Endothelial cell (in vitro differentiated cells): ENCODE measurements at places on chromosomes 5 and 9. TPM values are rescaled to one million over a fixed set of nuclear protein-coding genes. Genes with fewer than 3 reads are reported as not detected.
A peak's percentile ranks its signal among the peaks of the same experiment; 100 is the strongest.

PCDHB5 gene
- 7.8 TPM for total RNA-seq

DNA sequence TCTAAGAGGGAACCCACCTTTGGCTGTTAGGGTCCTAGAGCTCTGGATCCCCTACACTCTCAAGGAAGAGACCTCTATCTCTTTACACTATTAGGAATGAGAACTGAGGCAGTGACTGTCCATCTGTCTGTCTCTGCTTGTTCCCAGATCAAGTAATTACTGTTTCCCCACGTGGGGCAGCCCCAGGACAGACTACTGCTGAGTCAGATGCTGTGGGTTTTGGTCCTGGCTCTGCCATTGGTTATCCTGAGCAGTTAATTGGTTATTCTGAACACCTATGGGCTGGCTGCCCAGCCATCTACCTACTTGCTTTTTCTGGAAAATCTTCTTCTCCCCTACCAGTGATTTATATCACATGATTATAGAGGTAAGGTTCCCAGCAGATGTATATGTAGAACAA is 33.3 kb downstream of the FBXO10 start:
- peaks cover 16% of the 10 kb centered on the region for H3K36me3 ChIP-seq
- no peak overlapping the region for H3K4me3 ChIP-seq
- H3K27me3 ChIP-seq, result peaks cover 4% of the 10 kb centered on the region
- no peak for DNase-seq

DNA sequence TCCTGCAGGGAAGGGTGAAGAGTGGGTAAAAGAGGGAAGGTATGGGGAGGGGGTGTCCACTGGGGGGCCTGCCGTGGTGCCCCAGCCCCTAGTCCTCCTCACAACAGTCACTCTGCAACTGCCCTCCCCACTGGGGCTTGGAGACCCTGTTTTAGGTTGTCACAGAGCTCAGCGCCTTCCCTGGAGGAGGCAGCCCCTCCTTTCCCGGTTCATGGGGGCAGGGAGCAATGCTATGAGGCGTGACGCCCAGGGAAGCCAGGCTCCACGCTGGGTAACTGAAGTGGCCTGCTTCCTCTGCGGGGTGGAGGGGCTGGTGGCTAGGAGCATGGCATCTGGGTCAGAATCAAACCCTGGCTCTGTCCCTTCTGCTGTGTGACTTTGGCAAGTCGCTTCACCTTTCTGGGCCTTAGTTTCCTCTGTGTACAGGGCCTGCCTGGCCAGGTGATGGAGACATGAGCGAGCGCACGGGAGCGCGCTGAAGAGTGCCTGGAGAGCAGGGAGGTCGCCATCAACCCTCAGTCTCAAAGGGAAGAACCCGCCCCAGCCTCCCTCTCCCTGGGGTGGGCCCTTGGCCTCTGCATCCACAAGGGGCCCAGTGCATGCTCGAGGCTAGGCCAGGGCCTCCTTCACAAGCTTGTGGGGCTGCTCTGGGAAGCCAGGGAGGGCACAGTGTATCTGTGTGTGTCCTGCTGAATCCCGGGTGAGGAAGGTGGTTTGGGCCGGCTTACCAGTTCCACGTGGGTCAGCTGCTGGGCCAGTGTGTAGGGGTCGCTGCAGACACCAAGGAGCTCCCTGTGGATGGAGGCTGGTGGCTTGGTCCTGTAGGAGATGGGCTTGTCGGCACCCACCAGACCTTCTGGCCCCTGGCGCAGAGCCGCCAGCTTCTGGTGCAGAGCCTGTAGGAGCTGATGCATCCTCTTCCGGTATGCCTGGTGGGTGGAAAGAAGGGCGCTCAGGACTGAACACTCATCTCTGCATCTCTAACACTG is 56.4 kb upstream of the RNF130 start:
- H3K36me3 ChIP-seq, result no peaks in the 10 kb centered on the region
- DNase-seq, result peak; percentile 2
- H3K27me3 ChIP-seq, result peaks cover 3% of the 10 kb centered on the region
- no peak overlapping the region for H3K27ac ChIP-seq
- no peak overlapping the region for H3K4me3 ChIP-seq

- peaks cover 14% of the 10 kb centered on the region for H3K27me3 ChIP-seq
- H3K4me3 ChIP-seq, result no peak overlapping the region
- peaks cover 11% of the 10 kb centered on the region for H3K4me1 ChIP-seq
- DNase-seq, result peak; percentile 61
- H3K36me3 ChIP-seq, result no peaks in the 10 kb centered on the region
Observed at GRCh38 chr5:142063878-142064331, 44.7 kb upstream of the NDFIP1 start.
